ENCODE measurements at places on chromosomes 5 and 9.

DNA sequence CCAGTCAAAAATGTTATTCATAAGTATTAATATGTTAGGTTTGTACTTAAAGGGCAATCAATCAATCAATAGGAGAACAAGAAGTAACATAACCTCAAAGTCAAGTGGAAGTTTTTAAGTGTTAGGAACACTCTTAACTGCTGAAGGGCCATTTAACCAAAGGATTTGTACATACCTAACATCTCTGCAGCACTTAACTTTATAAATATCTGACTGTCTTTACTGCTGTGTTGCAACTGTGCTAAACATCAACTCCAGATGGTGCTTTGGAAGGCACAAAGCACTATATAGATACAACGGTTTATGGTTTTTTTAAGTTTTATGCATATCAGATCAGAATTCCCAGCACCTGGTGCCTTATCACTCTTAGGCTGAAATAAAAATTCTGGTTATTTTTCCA is 604.9 kb upstream of the PTGER4 start:
- no peak for DNase-seq

- DNase-seq = no peak
Measured at GRCh38 chr9:84866396-84867175, 197.1 kb downstream of the NTRK2 start.

DNA sequence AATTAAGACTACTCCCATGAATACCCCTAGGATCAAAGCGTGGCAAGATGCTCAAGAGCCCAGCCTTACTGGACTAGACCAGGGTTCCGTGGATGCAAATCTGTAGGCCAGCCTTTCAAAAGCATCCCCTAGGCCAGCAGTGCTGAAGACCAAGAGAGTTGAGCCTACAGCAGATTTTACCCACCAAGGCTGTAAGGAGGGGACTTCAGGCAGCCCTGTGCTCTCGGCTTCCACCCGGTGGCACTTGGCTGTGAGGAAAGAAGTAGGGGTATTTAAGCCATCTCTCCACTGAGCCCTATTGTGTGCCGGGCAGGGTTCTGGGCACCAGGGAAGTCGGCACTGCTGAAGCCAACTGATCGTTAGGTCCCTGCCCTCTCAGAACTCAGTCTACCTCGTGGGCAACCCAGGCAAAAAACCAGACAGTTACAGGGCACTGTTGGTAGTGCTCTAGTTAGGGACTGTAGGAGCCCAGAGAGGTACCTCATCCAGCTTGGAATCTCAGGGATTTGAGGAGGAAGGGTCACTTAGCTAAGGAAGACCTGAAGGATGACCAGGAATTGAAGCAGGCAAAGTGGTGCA is 25.5 kb downstream of the TCF7 start:
- no peak for DNase-seq

GRCh38 chr9:99851500-99851822 is 29.8 kb downstream of the NR4A3 start:
- no peak for DNase-seq

DNA sequence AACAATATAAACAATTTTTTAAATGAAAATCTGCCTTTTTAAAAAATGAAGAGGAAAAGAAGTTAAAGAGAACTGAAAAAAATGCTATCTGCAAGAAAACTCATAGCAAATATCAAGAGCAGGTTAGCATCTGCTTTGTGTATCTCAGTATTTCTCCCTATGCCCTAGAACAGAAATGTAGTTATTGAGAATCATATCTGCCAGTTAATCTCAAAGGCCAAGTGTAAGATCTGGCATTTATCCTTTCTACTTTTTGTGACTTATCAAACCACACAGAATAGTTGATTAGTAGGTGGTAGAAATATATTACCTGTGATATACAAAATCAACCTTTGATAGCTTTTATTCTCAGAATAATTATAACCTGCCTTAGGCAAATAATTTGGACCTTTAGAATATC is 1699.8 kb downstream of the EFNA5 start:
- no peak for DNase-seq

- no peak for DNase-seq
Measured at GRCh38 chr9:7536310-7536939, 263.2 kb downstream of the DMAC1 start.

DNA sequence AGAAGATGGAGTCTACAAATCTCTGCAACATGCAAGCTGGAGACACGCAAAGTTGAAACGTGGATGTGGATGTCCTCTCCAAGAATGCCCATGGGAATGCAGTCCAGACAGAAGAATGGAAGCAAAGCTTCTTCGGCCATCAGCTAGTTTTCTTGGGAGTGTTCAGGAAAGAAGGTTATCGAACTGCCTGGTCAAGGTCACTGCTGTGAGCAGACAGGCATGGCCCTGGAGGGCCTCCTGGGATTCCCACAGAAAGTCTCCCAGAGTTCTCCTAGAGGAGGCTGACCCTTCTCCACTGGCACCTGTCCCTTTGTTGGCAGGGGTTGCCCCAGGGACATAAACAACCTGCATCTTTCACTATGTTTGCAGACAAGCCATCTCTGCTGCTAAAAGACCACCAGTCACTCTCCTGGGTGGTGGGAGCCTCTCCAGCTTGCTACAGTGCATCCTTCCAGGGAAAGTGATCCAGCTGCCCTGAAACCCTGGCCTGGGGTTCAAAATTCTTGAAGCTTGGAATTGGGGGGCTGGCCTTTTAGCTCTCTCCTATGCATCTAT is 265.8 kb downstream of the SYK start:
- DNase-seq = no peak

All from T follicular helper cell (primary cell).